NCI-H510A treated with DMSO at 0.1 percent for 48 hours (cell line): ENCODE measurements at places on chromosomes 7 and 10.
A peak's percentile ranks its signal among the peaks of the same experiment; 100 is the strongest.

DNA sequence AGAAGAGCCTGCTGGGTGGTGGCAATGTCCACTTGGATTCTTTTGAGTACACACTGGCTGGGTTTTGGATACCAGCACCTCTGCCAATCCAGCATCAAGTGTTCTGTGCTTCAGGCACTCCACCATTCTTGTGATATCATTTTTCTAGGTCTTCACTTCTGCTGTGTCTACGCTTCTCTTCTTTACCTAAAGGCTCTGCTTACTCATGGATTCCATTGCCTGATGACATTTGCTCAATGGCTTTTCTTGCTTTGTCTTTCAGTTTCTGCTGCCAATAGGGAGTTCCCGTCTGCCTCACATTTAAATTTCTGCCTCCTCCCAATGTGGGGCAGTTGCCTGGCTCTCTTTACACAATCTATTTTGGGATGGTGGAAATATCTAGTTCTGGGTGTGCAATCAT lies 12.7 kb upstream of the PAPSS2 start:
- no peak for DNase-seq

DNA sequence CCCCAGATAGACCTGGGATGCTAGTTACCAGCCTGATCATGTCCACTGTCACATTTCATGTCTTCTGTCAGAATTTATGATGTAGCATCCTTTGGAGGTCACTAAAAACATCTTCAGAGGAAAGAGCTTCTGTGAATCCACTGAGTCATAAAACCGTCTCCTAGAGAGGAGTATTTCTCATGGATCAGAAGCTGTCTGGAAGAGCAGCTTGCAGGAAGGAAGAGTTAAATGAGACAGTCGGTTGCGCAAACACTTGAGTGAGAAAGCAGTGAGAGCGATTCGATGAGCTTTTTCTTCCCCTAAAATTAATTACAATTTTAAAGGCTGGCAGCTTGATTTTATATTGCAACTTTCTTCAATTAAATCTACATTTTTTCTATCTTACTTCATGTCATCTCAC lies 47.2 kb upstream of the WDR11 start:
- DNase-seq = peak; percentile 46

- no peak for DNase-seq
Measured at GRCh38 chr7:110977127-110977737, 113.7 kb upstream of the LRRN3 start.

- DNase-seq = no peak
Measured at GRCh38 chr7:152862856-152863255, 103.3 kb downstream of the ACTR3B start.

DNA sequence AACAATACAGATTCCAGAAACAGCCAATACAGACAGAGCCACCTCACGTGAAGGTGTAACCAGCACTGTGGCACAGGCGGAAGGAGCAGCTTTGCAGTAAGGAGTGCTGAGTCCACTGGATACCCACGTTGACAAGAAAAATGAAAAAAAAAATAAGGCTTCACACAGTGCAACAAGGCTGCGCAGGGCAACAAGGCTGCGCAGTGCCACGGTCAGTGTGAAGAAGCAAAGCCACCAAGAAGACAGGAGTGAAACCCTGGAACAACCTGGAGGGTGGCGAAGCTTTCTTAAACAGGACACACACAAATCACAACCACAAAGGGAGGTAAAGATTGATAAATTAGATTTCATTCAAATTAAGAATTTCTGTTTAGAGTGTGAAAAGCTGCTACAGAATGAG lies 204.0 kb downstream of the MAD1L1 start:
- no peak for DNase-seq

GRCh38 chr7:50711271-50712175 lies 71.2 kb downstream of the GRB10 start:
- peak; percentile 56 for DNase-seq

DNA sequence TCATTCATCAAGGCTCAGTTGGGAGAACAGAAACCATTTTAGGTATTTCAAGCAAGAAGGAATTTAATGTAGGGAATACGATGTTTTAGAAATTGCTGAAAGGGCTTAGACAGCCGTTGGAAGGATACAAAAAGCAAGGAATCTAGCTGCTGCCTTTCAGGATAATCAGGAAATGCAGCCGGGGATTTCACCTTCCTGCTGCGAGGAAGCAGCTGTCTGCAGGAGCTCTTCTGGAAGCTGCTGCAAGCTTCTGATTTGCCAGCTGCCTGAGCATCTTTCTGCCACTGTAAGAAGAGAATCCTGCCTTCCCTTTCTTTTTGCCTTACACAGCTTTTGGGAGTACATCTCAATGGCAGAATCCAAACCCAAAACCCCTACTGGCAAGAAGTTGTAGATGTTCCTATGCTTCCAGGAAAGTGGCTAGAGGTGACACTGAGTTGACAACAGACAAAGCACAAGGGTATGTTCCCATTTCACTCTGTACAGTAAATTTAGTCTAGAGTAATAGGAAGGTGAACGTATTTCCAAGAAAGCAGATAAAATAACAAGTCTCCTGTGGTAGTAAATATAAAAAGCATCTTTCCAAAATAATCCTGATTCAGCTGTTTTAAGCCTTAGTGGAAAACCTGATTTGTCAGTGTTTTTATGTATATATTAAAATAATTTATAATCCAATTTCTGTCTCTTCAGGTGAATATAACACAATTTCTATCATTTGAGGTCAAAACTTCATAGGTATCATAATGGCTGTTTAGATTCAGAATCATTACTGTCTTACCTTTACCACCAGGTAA lies 148.4 kb upstream of the LRGUK start:
- DNase-seq = no peak

GRCh38 chr7:82701949-82702348 lies 258.4 kb upstream of the CACNA2D1 start:
- DNase-seq = no peak

GRCh38 chr10:124680675-124681074 lies 63.5 kb downstream of the FAM53B start:
- DNase-seq = no peak

DNA sequence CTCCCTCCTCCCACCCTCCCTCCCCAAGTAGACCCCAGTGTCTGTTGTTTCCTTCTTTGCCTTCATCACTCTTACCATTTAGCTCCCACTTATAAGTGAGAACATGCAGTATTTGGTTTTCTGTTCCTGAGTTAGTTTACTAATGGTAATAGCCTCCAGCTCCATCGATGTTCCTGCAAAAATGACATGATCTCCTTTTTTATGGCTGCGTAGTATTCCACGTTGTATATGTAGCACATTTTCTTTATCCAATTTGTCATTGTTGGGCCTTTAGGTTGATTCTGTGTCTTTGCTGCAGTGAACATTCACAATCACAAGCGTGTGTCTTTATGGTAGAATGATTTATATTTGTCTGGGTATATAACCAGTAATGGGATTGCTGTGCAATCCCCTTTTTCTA lies 51.8 kb upstream of the ARHGAP12 start:
- no peak for DNase-seq

DNA sequence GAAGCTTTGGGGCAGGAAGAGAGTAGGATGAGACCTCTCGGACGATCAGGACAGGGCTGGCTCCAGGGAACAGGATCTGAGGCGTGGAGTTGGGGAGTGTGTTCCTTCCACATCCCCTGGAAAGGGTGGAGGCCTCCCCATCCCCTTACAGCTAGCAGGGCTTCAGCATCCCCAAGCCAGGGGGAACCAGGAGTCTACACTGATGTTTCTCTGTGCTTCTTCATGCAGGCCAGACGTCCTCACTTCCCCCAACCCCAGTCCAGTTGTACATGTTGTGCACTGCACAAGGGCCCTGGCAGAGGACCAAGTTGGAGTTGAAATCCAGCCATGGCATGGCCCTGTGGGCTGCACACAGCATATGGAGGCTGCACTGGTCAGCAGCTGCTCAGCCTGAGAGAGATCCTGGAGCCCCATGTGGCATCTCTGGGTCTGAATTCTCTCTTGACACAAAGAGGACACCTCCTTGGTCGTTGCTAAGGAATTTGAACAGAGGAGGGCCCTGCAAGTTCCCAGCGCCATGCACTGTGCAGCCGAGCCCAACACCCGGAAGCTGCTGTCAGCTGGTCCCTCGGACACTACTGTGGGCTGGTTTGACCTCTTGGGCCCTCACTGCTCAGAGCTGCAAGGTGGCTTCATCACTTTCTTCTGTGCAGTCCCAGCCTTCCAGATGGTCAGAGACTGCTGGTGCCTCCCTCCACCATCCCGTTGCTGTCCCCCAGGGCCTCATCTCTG lies 181.1 kb downstream of the DNAJB6 start:
- no peak for DNase-seq

- no peak for DNase-seq
Measured at GRCh38 chr10:66852811-66853210, 73.0 kb upstream of the LRRTM3 start.

GRCh38 chr7:82319674-82320118 lies 123.9 kb downstream of the CACNA2D1 start:
- DNase-seq = no peak

DNA sequence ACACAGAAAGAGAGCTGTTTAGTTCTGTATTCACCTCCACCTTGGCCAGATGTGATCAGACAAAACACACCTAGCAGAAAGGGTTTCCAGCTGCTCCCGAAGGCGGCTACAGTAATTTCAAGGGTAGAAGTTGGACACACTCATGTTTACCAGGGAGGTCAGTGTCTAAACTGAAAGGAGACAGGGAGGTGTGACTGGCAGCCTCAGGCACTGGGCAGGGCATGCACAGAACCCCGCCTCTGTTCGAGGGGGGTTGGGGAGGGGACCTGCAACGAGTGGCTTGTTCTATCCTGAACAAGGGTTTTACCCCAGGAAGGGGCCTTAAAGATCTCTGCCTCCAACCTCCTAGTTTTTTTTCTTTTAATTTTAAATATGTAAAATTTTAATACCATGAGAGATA lies 49.6 kb downstream of the BPGM start:
- no peak for DNase-seq

- DNase-seq = no peak
Measured at GRCh38 chr10:101779544-101780186, 3.6 kb downstream of the NPM3 start.

DNA sequence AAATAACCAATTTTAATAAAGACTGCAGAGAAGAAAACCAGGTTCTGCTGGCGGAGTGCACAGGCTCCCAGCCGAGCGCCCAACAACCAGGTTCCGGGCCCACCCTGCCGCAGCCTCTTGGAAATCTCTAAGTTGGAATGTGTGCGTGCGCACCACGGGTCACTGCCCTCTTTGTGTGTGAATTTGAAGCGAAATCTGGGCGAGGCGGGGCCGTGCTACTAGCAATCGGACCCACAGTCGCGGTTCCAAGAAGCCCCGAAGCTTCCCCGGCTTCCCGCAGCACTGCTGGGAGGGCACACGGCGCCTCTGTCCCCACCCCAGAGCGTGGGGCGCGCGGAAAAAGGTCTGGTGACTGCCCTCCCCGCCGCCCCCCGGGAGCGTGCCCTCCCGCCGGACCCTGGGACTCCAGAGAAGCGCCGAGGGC lies 666 bp upstream of the MAP3K8 start:
- peak; percentile 46 for DNase-seq

DNA sequence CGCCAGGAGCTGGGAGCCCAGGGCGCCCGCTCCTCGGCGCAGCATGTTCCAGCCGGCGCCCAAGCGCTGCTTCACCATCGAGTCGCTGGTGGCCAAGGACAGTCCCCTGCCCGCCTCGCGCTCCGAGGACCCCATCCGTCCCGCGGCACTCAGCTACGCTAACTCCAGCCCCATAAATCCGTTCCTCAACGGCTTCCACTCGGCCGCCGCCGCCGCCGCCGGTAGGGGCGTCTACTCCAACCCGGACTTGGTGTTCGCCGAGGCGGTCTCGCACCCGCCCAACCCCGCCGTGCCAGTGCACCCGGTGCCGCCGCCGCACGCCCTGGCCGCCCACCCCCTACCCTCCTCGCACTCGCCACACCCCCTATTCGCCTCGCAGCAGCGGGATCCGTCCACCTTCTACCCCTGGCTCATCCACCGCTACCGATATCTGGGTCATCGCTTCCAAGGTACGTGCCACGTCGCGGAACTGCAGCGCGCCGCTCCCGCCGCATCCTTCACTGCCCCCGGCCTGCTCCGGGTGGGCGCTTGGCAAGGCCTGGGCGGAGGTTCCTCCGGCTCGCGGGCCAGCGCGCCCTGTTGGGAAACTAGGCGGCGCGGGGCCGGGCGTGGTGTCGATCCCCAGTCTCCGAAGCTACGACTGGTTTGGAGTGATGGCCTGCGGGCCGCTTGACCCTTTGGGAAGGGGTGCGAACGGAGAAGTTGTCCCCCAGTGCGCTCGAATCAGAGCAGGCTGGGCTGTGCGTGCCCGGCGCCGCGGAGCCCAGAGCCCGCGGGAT lies 868 bp downstream of the EMX2 start:
- DNase-seq = no peak

GRCh38 chr10:117619707-117620405 lies 77.3 kb downstream of the EMX2 start:
- no peak for DNase-seq

- DNase-seq = no peak
Measured at GRCh38 chr7:18426564-18427226, 68.9 kb upstream of the HDAC9 start.

- DNase-seq = no peak
Measured at GRCh38 chr7:131067220-131067619, 260.5 kb upstream of the MKLN1 start.

DNA sequence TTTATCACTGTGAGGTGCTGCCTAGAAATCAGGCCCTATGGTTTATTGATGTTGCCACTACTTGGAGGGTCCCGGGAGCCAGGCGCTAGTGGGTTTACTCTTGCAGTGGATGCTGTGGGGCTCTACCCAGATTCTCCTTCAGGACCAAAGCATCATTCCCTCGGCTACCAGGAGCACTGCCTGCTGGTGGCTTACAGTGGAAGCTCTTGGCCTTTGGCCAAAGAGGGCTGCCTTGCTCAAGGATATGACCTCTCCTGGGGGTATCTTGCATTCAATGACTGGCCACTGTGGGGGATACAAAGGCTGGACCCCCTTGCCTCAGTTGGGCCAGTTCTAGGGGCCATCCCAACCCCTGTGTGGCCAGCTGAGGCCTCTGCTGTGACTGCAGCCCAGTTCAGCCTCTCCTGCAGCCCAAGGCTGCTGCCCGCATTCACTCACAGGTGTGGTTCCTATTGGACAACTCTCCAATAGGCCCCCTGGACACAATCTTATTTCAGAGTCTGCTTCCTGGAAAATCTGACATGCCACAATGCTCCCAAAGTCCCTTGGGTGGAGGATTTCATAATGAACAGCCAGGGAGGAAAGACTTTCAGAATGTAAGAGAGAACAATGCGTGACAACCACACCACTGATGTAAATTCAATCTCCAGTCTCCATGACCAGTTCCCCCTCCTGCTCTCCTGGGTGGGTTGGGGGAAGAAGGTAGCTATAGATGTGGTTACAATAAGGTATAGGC lies 196.3 kb downstream of the SNX10 start:
- no peak for DNase-seq

- no peak for DNase-seq
Measured at GRCh38 chr7:514651-515598, 4.7 kb downstream of the PDGFA start.

DNA sequence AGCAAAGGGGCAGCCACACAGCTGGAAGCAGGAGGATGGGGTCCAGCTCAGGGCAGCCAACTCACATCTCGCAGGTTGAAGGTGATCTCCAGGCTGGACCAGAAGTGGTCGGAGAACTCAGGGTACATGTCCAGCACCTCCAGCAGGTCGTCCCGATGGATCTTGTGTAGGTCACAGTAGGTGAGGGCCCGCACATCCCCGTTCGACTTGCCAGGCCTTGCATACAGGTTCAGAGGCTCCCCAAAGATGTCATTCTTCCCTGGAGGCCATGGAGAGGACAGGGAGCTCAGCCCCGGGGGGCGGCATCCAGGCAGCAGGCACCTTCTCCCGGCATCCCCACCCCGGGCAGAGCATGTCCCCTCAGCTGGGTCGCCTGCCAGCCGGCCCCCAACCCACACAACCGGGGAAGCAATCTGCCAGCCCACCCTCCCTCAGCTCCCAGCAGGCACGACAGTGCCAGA lies 29.3 kb downstream of the KCNH2 start:
- no peak for DNase-seq

GRCh38 chr7:76223286-76223972 lies 21.7 kb downstream of the SRRM3 start:
- no peak for DNase-seq
